Lower lobe of right lung (tissue), 2 donors: ENCODE measurements at places on chromosomes 2 and 18. TPM values are rescaled to one million over a fixed set of nuclear protein-coding genes. Genes with fewer than 3 reads are reported as not detected.

- no peaks in the 10 kb centered on the region for H3K27me3 ChIP-seq
- no peak overlapping the region for H3K27ac ChIP-seq
- no peaks in the 10 kb centered on the region for H3K36me3 ChIP-seq
- peaks cover 7% of the 10 kb centered on the region for H3K4me1 ChIP-seq
- no peak for DNase-seq
Measured at GRCh38 chr2:170502361-170503130, 212.6 kb upstream of the SP5 start.

DNA sequence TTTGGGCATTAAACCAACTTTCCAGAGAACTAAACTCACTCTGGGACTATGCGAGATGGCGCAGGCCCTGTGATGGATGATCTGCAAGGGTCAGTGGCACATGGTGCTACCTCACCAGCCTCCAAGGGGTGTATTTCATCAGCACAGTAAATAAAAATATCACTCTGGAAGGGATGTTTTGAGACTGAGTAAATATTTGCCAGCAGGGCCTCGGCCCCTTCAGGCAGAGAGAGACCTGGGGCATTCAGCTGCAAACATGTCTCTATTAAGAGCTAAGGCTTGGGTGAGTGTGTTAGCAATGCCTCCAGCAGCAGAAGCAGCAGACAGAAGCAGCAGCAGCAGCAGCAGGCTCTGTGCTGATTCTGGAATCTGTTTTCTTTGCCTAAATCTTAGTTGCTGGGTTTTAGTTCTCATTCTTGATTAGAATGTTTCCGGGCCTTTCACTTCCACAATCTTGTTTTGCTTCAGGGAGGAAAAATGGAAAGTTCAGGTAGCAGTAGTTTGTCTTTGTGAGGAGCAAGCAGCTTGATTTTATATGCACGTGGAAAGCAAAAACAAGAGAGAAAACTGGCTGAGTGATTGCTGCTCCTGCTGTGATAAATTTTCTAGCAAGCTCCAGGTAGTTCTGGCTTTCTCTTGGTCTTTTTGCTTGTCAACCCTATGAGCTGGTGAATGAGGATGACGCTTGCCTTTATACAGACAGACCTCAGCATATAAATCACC is 18.6 kb downstream of the ADCYAP1 start:
- H3K27me3 ChIP-seq: no peaks in the 10 kb centered on the region
- no peak overlapping the region for H3K27ac ChIP-seq
- H3K4me1 ChIP-seq: no peaks in the 10 kb centered on the region
- no peaks in the 10 kb centered on the region for H3K36me3 ChIP-seq
- DNase-seq: no peak
- H3K4me3 ChIP-seq: no peak overlapping the region

DNA sequence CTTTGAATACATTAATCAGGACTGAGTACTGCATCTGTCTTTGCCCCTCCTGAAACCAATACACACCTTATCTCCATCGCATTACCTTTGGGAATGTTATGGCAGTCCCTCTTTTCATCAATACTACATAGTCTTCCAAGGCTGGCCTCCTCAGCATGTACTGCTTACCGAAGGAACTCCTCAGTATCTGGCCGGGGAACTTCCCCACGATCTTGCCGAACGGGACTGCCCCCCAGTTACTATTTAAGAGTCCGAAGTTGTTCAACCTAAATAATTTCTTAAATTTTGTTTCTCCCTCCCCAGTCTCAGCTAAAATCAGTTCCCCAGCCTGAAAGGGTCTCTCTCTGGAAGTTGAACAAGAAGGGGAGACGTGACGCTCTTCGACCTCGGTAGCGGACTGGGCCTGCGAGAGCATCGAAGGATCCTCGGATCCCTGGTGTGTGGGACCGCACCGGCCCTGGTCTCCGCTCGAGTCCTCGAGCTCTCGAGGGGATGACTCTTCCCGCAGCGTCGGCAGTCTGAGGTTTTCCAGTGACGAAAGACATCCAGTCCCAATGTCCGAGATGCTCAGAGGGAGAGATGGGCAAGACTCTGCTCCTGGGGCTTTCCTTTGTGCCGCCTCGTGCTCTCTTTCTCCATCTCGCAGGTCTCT is 489 bp downstream of the TRMT61B start:
- H3K36me3 ChIP-seq: no peaks in the 10 kb centered on the region
- peak overlapping the region; percentile 99 for H3K4me3 ChIP-seq
- peak; percentile 58 for DNase-seq
- H3K27ac ChIP-seq: peak overlapping the region; percentile 90
- peaks cover 29% of the 10 kb centered on the region for H3K4me1 ChIP-seq
- H3K27me3 ChIP-seq: no peaks in the 10 kb centered on the region

AP1S3 gene
- 6.4 TPM for total RNA-seq
